ENCODE measurements at places on chromosomes 4 and X.
A peak's percentile ranks its signal among the peaks of the same experiment; 100 is the strongest.

DNA sequence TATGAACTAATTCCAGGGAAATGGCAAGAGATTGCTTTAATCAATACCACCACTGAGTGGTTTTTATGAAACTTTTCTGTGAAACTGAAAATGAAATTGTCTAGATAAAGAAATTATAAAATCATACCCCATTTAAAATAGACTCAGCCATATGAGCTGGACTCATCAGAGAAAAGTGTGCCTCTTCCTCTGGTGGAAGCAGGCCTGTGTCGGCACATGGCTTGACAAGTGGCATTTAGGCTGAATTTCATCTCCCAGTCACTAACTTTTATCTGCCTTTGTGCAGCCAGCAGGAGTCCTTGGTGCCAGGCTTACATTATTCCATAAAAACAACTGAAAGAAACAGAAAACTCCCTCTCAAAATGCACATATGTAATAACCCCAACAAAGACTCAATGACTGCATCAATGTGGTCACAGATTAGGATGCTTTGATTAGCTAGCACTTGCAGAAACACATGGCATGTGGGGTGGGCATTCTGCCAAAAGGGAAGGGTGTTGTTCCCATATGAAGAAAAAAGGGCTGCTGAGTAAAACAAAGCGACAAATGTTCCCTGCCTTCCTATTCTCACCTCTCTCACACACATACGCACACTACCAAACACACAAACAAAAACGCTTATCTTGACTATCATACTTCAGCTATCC lies 232.3 kb downstream of the PABPC4L start:
- H3K4me1 ChIP-seq: no peaks in the 10 kb centered on the region
- no peak overlapping the region for H3K27ac ChIP-seq
- DNase-seq: peak; percentile 65
- H3K36me3 ChIP-seq: no peaks in the 10 kb centered on the region
- no peak overlapping the region for H3K4me3 ChIP-seq

GRCh38 chr4:155032521-155033229 lies 175.8 kb upstream of the NPY2R start:
- H3K27me3 ChIP-seq: no peaks in the 10 kb centered on the region
- H3K27ac ChIP-seq: no peak overlapping the region
- DNase-seq: no peak
- no peaks in the 10 kb centered on the region for H3K4me1 ChIP-seq
- no peak overlapping the region for H3K4me3 ChIP-seq

DNA sequence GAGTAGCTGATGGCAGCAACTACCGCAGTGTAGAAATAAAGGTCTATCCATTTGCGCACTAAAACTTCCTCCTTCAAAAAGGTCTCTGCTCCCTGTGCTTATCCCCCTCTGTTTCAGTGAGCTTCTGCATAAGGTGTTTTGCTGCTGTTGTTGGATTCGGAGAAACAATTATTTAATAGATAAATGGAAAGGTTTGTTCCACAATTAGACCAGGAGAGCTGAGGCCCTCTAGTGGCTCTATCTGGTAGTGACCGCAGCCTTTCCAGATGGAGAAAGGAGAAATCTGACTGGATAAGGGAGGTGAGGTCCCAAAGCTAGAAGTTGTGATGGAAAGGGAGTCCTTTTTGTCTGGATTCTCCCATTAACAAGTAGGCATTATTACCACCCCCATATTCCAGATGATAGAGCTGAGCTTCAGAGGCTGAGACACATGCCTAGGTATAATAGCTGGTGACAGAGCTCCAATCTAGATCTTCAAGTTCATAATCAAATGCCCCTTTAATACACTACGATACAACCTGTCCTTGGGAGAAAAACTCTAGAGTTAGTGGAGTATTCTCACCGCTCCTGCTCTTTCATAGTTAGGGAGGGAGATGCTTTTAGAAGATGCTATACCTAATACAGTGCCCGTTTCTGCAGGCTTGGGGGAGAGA lies 5.1 kb upstream of the GABRQ start:
- peak; percentile 50 for DNase-seq
- no peaks in the 10 kb centered on the region for H3K4me1 ChIP-seq
- peaks cover 3% of the 10 kb centered on the region for H3K27me3 ChIP-seq
- no peaks in the 10 kb centered on the region for H3K36me3 ChIP-seq

- peaks cover 42% of the 10 kb centered on the region for H3K27me3 ChIP-seq
- DNase-seq: no peak
- no peak overlapping the region for H3K27ac ChIP-seq
- H3K36me3 ChIP-seq: no peaks in the 10 kb centered on the region
- no peaks in the 10 kb centered on the region for H3K4me1 ChIP-seq
- no peak overlapping the region for H3K4me3 ChIP-seq
Observed at GRCh38 chrX:72358313-72358712, 52.6 kb upstream of the CITED1 start.

GRCh38 chr4:118193421-118193820 lies 159.1 kb downstream of the NDST3 start:
- no peaks in the 10 kb centered on the region for H3K27me3 ChIP-seq
- no peaks in the 10 kb centered on the region for H3K36me3 ChIP-seq
- H3K4me3 ChIP-seq: no peak overlapping the region
- no peak overlapping the region for H3K27ac ChIP-seq
- DNase-seq: no peak
